ENCODE measurements at places on chromosomes 1 and 21. TPM values are rescaled to one million over a fixed set of nuclear protein-coding genes. Genes with fewer than 3 reads are reported as not detected.

The ABCA4 gene
- 1.4 TPM for total RNA-seq

The TSSK3 gene
- total RNA-seq, result 2.5 TPM

The VSIG8 gene
- not detected for total RNA-seq

GRCh38 chr1:91057784-91058183 is 35.9 kb upstream of the ZNF644 start:
- H3K4me1 ChIP-seq, result no peaks in the 10 kb centered on the region
